ENCODE measurements at places on chromosomes 2 and 18. TPM values are rescaled to one million over a fixed set of nuclear protein-coding genes. Genes with fewer than 3 reads are reported as not detected.

DNA sequence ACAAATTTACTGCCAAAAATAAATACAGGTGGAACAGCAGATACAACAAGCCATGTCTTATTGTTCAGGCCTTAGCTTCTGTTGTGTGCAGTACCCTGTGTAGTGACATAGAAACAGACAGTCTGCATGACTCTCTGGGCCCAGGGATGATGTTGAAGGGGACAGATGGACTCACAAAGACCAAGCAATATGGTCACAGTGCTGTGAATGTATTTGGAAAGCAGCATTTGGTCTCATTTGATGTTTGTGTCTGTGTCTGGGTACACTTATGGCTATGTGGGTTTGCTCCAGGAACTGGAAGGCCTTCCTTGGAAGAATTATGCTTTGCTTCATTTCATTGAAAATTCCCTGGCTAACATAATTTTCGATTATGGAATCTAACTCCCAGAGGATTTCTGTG lies 158.5 kb downstream of the CDC42EP3 start:
- no peak for DNase-seq
- no peak overlapping the region for H3K27ac ChIP-seq
- no peak overlapping the region for H3K4me3 ChIP-seq
- peaks cover 3% of the 10 kb centered on the region for H3K4me1 ChIP-seq

- peaks cover 44% of the 10 kb centered on the region for H3K36me3 ChIP-seq
- H3K4me1 ChIP-seq: no peaks in the 10 kb centered on the region
- no peak for DNase-seq
- no peak overlapping the region for H3K27ac ChIP-seq
- H3K27me3 ChIP-seq: no peaks in the 10 kb centered on the region
Measured at GRCh38 chr2:171807831-171808393, 86.1 kb downstream of the SLC25A12 start.

GRCh38 chr2:30205456-30205855 lies 25.9 kb upstream of the LBH start:
- H3K4me1 ChIP-seq: peaks cover 12% of the 10 kb centered on the region
- H3K27ac ChIP-seq: no peak overlapping the region
- DNase-seq: no peak
- H3K4me3 ChIP-seq: no peak overlapping the region
- no peaks in the 10 kb centered on the region for H3K36me3 ChIP-seq

DNA sequence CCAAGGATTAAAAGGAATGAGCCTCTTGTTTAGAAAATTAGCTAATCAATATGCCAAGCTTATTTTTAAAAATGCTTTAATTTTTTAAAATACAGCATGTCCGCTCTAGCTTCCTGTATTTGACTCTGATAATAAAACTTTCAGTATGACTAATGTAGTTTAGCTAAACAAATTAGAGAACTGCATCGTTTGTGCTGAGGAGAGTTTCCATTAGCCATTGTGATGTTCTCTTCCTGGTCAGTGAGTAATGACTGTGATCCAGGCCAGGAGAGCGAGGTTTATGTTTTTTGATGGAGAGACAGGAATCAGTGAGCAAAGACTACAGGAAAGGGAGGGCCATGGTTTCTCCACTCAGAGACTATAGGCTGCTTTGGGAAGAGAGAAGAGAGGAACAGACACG lies 237.2 kb upstream of the ETAA1 start:
- no peaks in the 10 kb centered on the region for H3K36me3 ChIP-seq
- no peak for DNase-seq
- H3K27ac ChIP-seq: no peak overlapping the region
- no peaks in the 10 kb centered on the region for H3K27me3 ChIP-seq
- H3K4me1 ChIP-seq: no peaks in the 10 kb centered on the region

The MYOM1 gene
- 357 TPM for total RNA-seq

DNA sequence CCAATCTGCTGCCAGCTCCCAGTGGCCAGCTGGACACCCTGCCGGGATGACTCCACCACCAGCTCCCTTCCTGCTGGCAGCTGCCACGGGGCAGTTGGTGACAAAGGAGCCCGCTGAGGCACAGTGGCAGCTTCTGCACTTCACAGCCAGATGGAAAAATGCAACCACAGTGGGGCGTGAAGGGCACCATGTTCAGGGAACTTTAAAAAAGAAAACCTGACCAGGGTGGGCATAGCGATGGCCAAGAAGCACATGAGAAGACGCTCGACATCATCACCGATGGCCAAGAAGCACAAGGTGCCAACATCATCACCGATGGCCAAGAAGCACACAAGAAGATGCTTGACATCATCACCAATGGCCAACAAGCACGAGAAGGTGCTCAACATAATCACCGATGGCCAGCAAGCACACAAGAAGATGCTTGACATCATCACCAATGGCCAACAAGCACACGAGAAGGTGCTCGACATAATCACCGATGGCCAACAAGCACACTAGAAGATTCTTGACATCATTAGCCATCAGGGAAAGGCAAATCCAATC lies 243.5 kb downstream of the EIPR1 start:
- no peak overlapping the region for H3K4me3 ChIP-seq
- no peaks in the 10 kb centered on the region for H3K27me3 ChIP-seq
- no peak overlapping the region for H3K27ac ChIP-seq
- no peak for DNase-seq
- no peaks in the 10 kb centered on the region for H3K36me3 ChIP-seq
- no peaks in the 10 kb centered on the region for H3K4me1 ChIP-seq
